Activated T-cell treated with anti-CD3 and anti-CD28 coated beads, Interleukin-2, amount 50 U/mL, for 24 hours (primary cell): ENCODE measurements at places on chromosomes 6 and 20.

- no peak for DNase-seq
These were observed 160.0 kb downstream of the COL21A1 start for GRCh38 chr6:56087421-56087820.

DNA sequence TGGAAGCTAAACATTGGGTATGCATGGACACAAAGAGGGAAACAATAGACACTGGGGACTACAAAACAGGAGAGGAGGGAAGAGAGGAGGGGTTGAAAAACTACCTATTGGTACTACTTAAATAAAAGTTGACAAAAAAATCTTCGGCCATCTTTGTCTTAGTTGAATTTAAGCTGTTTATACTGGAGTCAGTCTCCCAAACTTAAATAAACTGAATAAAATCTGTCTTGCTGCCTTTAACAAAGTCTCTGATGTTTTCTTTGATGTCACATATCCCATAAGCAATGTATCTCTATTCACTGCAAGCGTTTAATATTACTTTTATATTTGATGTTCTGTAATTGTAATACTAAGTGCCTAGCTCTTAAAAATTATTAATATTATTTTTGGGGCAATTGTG lies 409.2 kb upstream of the EPHA7 start:
- DNase-seq = no peak

DNA sequence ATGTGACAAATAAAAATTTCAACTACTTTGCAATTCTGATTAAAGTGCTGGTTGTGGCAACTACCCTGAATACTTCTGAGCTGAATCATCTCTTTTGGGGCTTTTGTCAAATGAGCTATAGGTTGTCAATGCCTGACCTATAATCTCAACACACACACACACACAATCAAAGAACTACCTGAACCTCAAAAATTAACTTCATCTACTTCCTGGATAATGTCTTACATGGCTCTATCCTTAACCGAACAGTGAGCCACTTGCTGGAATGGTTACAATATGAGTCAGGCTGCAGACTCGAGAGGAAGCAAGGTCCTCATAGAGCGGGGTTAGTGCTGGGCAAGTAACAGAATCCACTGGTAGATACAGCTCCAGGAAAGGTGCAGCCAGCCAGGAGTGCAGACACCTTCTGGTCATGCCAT lies 70.6 kb upstream of the DST start:
- DNase-seq = no peak

GRCh38 chr20:33262658-33263065 lies 20.4 kb upstream of the BPIFB1 start:
- no peak for DNase-seq

GRCh38 chr20:35991142-35991771 lies 22.9 kb downstream of the CNBD2 start:
- no peak for DNase-seq

- no peak for DNase-seq
These were observed 15.2 kb upstream of the CST9L start for GRCh38 chr20:23583526-23583925.

DNA sequence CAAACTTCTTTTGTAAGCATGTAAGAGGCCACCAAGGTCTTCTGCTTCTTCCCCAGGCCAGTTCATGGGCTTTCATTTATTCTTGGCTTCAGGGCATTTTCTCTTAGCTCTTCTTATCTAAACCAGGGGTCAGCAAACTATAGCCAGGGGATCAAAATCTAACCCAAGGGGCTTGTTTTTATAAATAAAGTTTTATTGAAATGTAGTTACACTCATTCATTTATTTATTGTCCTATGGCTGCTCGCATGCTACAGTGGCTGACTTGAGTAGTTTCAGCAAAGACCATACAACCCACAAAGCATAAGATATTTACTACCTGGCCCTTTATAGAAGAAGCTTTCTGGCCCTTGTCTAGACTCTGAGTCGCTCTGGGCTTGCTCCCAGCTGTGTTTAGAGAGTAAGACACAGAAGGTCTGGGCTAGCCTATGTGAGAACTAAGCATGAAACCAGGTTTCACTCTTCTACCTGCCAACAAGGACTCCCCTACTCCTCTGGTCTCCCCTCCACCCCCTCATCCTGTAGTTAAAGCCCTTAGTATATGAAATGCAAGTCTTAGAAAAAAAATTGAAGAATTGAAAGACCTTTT lies 43.2 kb downstream of the KHDC1L start:
- DNase-seq = no peak

GRCh38 chr6:132167929-132168892 lies 217.0 kb upstream of the CCN2 start:
- DNase-seq = no peak

DNA sequence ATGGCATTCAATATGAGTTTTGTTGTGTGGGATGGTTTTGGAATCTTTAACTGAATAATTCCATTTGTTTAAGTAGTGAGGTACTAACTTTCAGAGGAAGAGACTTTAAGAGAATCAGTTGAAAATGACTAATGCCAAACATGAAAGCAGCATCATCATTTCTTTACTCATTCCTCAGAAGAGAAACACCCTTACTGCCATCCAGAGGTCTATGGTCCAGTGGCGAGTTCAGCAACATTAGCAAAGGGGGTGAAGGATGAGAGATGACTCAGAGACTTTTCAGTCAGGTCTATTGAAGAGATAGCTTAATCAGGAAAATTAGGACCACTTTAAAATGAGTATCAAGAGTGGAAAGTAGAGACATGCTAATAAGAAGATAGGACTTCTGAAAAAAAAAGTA lies 118.8 kb downstream of the COL19A1 start:
- DNase-seq = no peak
